ENCODE measurements at places on chromosomes 6 and 20.

DNA sequence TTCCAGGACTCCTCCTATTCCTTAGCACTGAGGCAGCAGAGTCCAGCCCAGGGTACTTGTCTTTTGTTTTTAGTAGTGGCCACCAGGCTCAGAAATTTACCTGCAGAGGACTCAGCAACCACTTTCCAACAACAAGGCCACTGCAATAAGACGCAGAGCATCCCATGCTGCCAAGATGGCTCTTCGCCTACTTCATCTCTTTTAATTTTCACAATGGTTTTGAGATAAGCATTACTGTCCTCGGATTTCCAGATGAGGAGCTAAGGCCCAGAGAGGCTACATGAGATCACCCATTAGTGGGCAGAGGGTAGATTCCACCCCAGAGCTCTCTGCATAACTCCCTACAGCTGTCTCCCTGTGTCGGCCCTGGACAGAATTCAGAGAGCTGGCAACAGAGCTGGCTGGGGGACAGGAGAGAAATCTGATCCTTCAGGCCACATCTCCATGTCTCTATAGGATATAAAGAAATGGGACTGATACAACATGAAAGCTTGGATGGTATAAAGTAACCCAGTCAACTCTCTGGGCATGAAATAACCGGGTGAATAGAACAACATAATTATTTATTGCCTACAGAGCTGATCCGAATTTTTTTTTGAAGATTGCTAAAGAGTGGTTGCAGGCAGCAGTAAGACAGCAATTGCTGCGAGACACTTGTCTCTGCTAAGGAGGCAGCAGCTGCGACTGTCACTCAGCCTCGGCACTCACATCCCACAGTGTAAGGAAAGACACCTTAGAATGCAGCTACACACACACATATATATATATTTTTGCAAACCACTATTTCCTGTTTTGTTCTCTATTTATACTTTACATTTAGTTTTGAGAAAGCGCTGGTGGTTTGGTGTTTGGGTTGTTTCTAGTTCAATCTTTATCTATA is 37.2 kb downstream of the SCML4 start:
- DNase-seq: no peak

- peak; percentile 17 for DNase-seq
These were observed 217.1 kb upstream of the THEMIS start for GRCh38 chr6:128117916-128118315.

- DNase-seq: no peak
These were observed 14.2 kb upstream of the TOX2 start for GRCh38 chr20:43900496-43900895.

DNA sequence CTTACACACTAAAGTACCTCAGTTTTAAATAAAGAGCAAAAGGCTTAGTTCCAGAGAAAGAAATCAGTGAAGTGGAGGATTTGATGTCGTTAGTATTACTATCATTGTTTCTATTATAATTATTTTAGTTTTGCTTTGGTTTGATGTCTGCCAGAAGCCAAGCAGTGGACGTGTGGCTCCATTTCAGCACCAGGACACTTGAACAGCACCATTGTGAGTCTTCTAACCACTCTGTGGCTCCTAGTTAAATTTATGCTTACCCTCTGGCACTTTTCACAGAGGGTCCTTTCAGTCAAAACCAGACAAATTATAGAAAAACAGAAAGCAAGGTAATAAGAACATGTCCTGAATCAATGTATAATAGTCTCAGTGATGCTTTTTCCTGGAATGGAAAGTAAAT is 3.4 kb downstream of the COL9A1 start:
- DNase-seq: no peak

DNA sequence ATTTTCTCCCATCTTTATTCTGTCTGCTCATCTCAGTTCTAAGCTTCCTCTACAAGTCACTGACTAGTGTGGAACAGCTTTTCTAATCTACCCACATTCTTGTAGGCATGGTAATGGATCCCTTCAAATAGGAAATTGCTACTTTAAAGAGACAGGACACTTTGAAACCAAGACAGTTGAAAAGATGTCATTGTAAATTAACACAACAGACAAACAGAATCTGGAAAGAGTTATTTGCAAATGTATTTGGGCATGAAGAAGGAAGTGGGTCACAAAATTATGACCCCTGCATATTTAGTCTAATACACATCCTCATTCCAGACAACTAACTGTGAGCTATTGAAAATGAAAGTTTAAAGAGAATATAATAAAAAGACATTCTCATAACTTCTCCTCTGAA is 298.2 kb upstream of the MARCKS start:
- DNase-seq: peak; percentile 65

- DNase-seq: peak; percentile 85
These were observed 3.8 kb downstream of the EFHC1 start for GRCh38 chr6:52423971-52424381.

DNA sequence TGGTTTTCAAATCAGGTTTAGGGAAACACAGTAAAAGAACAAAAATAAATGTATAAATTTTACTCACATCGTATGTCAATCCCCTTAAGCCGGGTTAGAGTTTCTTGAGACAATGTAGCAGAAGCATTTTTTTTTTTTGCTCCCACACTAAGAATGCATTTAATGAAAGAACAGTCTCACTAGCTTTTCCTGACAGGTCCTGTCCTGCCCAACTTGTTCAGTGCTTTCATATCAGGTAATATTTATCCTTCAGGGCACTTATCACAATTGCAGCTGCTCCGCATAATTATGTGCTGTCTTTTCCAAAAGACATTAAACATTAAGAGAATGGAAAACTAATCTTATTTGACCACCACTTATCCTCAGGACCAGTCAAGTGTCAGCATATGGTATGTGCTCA is 632.0 kb downstream of the HTR1B start:
- DNase-seq: no peak

DNA sequence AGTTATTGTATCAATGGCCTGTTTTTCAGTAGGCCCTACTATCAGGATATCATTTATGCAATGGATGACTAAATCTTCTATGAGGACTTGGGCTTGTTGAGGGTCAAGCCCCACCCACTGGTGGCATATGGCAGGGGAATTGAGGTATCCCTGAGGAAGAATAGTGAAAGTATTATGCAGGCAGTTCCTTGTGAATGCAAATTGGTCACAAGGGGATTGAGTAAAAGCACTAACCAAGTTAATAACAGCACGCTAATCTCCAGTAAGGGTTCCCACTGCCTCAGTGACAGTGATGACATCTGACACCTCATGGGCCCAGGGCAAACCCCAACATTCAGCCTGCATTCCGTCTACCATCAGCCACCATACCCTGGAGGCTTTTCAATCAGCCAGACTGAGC is 14.9 kb downstream of the BPIFA1 start:
- DNase-seq: no peak

DNA sequence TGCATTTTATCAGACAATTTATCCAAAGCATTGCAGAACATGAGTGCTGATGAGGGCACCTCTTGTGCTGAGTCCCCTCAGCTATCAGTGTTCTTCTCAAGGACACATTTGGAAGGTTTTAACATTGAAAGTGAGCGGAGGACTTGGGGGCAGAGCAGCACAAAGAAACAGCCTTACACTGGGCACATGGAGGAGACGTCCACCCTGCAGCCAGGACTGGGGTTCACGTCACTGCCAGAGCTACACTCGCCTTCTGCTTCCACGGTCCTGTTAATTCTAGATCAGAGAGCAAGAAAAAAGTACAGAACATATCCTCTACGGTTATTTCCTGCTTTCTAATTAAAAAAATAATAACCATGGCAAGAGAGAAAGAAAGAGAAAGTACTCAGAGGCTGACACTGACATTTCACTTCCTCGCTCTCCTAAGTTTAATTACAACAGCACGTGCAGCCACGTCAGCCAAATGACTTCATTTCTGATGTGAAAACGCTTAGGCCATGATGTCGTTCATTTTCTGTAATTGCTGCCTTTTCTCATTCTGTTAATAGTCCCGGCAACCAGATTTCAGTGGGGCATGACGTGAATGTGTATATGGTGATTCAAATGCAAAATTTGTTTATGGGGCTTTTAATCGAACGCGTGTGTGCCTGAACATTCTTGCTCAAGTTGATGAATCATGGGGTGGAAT is 5.1 kb downstream of the PRND start:
- DNase-seq: peak; percentile 92

Data from foreskin fibroblast (primary cell).